ENCODE measurements at places on chromosomes 5 and 9.

DNA sequence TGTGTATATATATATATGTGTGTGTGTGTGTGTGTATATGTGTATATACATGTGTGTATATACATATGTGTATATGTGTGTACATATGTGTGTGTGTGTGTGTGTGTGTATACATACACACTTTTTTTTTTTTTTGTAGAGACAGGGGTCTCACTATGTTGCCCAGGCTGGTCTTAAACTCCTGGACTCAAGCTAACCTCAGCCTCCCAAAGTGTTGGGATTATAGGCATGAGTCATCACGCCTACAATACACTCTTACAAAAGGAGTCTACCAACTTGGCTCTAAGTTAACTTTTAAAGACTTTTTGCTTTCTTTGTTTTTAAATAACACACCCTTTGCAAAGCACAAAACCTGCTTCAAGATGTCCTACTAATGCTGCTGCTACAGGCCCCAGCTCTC, 2.1 kb downstream of the C9orf78 start:
- no peak for DNase-seq

DNA sequence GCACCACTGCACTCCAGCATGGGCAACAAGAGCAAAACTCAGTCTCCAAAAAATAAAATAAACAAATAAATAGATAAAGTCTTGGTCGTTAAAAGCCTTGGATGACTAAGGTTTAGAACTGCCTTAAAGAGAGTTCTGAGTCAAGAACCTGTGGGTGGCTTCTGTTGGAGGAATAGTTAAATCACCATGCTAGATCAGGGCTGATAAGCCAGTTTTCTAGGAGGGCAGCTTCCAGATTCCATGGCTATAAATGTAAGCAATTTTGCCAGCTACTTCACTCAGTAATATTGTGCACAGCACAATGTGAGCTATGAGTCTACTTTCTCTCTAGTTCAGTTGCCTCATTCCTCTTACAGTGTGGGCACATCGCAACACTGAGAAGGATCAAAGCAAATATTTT, 242.1 kb upstream of the NUDT12 start:
- no peak for DNase-seq

- DNase-seq = no peak
Measured at GRCh38 chr9:103904242-103904641, 189.9 kb upstream of the SMC2 start.

- no peak for DNase-seq
Measured at GRCh38 chr5:139438707-139439012, 665 bp downstream of the DNAJC18 start.

- no peak for DNase-seq
Measured at GRCh38 chr5:74272024-74272775, 368.3 kb downstream of the ENC1 start.

DNA sequence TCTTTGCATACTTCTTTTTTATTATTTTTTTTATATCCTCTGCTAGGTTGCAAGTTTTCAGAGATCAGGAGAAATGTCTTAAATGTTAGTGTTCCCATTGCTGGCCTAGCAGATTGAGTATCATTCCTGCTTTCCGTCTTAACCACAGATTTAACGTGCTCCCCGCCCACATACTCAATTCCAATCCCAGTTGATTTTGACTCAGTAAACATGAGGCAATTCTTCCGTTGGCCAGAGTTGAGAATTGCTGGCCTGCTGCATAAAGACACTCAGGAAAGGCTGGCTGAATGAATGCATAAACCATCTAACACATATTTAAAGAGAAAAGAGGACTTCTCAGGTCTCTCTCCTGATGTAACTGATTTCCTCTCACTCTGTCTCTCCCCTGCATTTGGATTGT, 46.8 kb upstream of the PLPP6 start:
- no peak for DNase-seq

GRCh38 chr9:86341007-86341491, 13.2 kb downstream of the TUT7 start:
- DNase-seq = no peak

DNA sequence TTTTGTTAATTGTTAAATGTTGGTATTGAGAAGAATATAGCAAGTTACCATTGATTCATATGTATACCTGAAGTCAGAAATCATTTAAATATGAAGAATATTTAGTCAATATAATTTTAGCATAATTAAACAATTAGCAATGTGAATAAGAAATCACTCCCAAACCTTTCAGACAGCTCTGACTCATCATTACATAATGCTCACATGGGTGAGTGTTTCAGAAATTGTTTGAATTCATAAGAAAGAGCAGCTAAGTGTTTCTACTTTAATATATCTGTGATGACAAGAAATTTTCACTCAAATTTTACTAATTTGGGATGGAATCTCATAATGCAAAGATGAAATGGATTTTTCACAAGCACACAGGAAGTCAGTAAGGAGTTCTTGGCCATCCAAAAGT, 42.0 kb upstream of the CDC42SE2 start:
- no peak for DNase-seq

- no peak for DNase-seq
Measured at GRCh38 chr5:158139161-158139560, 280.2 kb upstream of the CLINT1 start.

GRCh38 chr5:157855404-157855994, 3.4 kb downstream of the CLINT1 start:
- DNase-seq = peak; percentile 32

DNA sequence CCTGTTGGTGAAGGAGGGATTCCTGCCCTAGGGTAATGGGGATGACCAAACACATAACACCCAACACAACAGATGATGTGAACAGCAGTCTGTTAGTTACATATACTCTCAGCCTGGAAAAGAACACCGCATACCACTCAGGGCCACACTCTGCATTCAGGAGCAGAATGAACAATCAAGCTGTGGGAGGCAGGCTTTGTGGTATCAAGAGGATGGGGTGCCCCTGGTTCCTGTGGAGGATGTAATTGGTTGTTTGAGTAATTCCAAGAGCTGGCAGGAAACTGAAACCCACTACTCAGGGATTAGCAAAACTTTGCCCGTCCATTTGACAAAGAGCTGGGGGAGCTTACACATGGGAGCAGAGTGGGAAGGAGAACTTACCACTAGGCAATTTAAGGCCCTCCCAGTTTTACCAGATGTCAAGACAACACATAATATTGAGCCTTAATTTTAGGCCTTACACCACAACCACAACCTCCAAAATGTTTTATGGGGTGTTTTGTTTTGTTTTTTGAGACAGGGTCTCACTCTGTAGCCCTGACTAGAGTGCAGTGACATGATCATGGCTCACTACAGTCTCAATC, 15.6 kb upstream of the PRKAA1 start:
- DNase-seq = no peak

- no peak for DNase-seq
Measured at GRCh38 chr5:149210225-149210624, 61.4 kb upstream of the AFAP1L1 start.

GRCh38 chr5:92560698-92561401, 1020.2 kb downstream of the NR2F1-AS1 start:
- no peak for DNase-seq

DNA sequence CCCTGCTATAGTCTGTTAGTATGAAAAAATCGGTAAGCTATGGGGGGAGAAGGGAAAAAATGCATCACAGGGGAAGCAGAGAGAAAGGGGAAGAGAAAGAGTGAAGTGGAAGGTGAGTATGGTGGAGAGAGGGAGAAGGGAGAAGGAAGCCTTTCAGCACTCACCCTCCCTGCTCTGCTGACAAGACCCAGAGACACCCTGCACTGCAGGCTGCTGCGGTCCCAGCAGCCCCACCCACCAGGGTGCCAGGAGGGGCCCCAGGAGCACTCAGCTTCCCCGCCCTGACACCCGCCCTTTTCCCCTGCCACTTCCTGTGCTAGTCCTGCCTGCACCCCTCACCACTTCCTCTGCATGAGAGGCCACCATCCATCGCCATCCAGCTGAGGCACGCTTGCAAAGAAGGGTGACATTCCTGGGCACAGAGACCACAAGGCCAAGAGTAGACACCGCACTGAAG, 12.7 kb downstream of the STK10 start:
- peak; percentile 57 for DNase-seq

DNA sequence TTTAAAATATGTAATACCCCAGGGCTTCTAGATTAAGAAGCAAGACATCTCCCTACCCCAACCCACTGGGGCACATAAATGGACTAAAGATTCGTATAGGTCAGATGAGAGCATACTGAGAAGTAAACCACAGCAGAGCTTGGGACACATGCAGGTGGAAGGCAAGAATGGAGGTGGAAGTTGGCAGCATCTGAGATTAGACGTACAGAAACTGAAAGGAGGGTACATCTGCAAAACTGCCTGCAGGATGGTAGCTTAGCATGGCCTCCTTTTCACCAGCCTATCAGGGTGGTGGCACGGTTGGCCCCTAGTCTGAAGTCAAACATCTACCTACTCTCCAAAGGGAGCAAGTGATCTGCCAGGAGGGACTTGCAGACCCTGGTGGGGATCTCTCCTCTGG, 181.8 kb downstream of the TSSK1B start:
- no peak for DNase-seq

DNA sequence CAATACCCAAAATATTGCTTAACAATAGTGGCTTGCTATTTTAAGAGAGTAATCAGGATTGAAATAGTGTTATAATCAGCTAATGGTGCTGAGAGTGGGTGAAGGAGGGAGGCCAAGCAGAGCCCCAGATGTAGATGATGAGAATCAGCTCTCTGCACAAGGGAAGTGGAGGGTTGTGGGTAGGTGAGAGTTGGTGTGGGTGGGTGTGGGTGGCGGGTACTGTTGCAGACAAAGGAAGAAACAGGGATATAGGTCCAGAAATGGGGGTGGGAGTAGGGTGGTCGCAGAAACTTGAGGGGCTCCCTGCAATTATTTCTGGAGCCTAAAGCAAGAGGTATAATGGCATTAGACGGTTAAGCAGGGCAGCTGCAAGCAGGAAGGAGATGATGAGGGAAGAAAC, 7.4 kb upstream of the ADCY2 start:
- no peak for DNase-seq

GRCh38 chr9:137789295-137789895, 88.2 kb upstream of the CACNA1B start:
- no peak for DNase-seq

GRCh38 chr9:131677444-131678180, 62.3 kb downstream of the RAPGEF1 start:
- no peak for DNase-seq
